ENCODE measurements at places on chromosomes 11 and 22.

DNA sequence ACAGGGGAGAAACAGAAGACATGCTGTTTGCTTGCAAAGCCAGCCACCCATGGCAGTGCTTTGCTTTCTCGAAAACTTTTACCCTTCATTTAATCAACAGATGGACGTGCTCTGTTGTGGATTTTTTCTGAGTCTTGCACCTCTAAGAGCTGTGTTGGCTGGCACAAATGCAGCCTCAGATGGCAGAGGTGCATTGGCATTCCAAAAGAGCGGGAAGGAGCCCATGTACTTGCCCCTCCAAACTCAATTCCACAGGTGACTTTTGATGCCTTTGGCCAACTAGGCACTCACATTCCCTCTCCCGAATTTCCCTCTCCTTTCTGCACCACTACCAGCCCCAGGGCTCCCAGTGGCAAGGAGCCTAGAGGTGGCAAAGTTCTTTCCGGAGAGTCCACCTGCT is 1.2 kb downstream of the KIRREL3 start:
- DNase-seq = no peak

DNA sequence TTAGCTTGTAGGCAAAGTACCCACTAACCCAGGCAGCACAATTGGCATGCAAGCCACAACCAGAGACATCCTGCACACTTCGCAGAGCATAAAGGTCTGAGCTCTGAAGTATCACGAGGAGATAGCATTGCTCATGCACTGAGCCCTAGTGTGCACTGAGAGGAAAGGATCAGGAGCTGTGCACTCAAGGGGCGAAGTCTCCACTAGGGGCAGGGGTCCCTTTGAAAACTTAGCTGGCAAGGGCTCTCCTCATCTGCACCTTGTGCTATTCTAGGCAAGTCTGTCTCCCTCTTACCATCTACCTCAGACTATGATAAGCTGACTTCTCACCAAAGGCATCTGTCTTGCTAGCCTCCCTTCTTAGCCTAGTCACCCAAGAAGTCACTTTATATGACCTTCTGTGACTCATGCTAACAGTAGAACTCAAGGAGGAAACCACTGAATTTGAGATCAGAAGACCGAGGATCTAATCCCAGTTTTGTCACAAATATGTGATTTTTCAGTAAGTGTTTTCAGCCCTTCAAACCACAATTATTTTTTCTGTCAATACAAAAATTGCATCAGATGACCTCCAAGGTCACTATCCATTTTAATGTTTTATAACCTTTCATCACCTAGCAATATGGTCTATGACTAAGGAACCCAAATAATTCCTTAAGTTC is 1078.0 kb downstream of the NTM start:
- no peak for DNase-seq

GRCh38 chr11:108592591-108593213 is 866 bp downstream of the EXPH5 start:
- DNase-seq = no peak

DNA sequence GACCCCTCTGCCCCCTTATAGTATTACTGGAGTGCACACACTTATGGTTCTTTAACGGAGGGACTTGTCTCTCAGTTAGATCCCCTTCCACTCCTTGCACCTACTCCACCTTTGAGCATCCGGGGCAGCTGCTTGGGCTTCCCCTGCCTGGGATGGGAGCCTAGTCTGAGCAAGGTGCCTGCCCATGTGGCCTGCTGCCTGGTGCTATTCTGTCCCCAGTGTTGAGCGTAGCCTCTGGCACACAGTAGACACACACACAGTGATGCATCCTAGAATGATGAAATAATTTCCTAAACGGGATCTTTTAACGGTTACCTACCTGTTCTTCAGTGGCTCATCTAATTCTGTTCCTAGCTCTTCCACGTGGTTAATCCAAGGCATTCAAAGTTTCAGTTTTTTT is 22.4 kb downstream of the PPFIA1 start:
- no peak for DNase-seq

GRCh38 chr22:28297504-28297903 is 378.4 kb upstream of the PITPNB start:
- DNase-seq = no peak

GRCh38 chr11:104146421-104146820 is 17.5 kb downstream of the PDGFD start:
- no peak for DNase-seq

DNA sequence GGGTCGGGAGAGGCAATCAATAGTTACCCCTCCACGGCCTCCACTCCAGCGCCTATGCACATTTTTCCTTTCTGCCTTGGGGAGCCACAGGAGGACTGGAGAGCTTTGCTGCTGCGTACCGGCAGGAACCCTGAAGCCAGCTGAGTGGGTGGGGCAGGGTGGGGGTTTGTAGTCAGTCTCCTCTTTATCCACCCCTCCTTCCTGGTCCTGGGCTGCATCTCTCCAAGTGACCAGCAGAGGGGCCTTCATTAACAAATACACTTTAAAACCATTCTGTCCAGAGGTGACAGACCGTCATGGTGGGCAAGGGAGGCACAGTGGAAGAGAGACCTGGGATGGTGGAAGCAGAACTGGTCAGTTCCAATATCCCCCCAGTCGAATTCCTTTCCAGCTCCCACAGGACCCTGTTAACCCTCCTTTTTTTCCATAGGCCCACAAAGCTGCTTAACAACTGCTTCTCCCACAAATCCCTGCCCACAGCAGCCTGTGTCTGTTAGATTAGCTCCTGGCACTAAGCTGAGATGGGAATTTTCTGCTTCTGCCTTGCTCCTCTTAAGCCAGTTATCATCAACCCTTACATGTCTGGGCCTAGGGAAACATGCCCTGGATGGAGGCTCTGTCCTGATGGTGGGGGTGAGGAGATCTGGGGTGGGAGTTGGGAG is 3.9 kb upstream of the ABCG4 start:
- DNase-seq = no peak

DNA sequence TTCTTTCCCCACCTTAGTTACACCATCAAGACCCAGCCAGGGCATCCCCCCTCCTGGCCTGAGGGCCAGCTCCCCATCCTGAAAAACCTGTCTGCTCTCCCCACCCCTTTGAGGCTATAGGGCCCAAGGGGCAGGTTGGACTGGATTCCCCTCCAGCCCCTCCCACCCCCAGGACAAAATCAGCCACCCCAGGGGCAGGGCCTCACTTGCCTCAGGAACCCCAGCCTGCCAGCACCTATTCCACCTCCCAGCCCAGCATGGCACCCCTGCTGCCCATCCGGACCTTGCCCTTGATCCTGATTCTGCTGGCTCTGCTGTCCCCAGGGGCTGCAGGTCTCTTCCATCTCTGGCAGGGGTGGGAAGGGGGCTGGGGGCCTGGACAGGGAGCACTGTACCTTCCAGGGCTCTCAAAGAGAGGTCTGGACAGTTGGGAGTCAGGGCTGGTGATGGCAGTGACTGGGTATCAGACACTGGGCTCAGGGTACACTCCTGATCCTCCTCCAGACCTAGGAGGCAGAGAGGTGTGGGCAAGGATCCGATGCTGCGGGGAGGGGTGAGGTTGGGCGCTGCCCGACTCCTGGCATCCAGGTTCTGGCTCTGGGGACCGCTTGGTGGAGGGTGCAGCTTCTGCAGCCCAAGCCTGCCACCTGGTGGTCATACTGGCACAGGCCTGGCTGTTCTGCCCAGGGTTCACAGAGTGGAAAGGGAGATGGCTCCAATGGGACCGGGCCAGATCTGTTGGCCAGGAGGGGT is at the start of gene UPK2:
Gene UPK2 (plus strand): TSS at position 205 of the 753 bp plus-strand sequence. CDS start 53 bp downstream, at position 258.
- peak; percentile 32 for DNase-seq

- no peak for DNase-seq
These were observed 68.1 kb upstream of the CCDC179 start for GRCh38 chr11:22928207-22928917.

GRCh38 chr11:14975252-14975587 is 3.1 kb upstream of the CALCA start:
- DNase-seq = no peak

GRCh38 chr11:82507288-82507687 is 226.4 kb downstream of the FAM181B start:
- no peak for DNase-seq

DNA sequence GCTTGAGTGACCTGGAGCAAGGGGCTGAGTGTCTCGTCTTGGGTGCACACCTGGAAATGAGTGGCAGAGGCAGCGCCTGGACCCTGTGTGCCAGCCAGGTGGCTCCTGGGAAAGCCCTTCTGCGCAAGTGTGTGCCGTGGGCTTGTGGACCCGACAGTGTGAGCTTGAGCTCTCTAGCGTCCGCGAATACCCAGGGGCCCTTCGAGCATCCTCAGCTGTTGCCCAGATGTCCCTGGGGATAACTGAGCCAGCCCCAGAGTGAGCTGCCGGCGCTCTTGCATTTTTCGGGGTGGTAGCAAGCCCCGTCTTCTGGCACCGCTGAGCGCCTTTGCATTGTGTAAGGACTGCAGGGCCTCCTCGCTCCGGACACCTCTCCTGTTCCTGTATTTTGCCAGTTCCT is 399.2 kb downstream of the TBC1D22A start:
- DNase-seq = no peak

DNA sequence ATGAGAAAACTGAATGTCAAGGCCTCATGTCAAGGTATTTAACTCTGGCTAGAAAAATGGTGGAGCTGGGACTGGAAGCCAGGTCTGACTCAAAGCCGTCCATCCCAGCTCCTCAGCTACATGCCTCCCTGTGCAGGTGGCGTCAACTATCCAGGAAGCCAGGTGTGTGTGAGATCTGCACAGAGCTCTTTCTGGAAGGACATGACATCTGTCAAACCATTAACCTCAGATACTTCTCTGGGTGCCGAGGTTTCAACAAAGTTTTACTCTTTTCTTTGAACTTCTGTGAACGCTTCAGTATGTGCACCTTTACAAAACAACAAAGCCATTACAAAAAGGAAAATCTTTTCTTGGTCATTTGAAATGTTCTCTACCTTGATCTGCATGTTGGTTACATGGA is 7.0 kb upstream of the CASTOR1 start:
- DNase-seq = no peak

GRCh38 chr11:12765428-12765827 is 91.2 kb downstream of the TEAD1 start:
- no peak for DNase-seq

- DNase-seq = no peak
These were observed 205.0 kb upstream of the E2F8 start for GRCh38 chr11:19445771-19446170.

GRCh38 chr11:134275534-134276395 is at the start of gene GLB1L3:
Gene GLB1L3, plus strand, starts transcription at chr11:134276379. Its CDS starts 362 bp downstream, at chr11:134276741.
- peak; percentile 30 for DNase-seq

DNA sequence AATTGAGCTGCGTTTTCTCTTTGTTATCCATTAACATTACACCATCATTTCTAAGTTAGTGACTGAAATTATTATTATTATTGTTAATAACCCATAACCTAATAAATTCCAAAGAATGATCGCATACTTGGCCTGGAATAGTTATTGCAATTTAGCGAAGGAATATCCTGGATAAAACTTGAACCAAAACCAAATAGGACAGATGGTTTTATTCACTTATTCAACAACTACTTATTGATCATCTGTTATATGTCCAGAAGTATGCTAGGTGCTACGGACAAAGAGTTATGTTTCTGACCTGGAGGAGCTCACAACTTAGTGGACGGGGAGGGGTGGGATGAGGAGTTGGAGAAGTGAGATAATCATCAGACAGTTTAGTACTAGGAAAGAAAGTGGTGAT is 44.8 kb upstream of the ARHGAP20 start:
- DNase-seq = no peak

DNA sequence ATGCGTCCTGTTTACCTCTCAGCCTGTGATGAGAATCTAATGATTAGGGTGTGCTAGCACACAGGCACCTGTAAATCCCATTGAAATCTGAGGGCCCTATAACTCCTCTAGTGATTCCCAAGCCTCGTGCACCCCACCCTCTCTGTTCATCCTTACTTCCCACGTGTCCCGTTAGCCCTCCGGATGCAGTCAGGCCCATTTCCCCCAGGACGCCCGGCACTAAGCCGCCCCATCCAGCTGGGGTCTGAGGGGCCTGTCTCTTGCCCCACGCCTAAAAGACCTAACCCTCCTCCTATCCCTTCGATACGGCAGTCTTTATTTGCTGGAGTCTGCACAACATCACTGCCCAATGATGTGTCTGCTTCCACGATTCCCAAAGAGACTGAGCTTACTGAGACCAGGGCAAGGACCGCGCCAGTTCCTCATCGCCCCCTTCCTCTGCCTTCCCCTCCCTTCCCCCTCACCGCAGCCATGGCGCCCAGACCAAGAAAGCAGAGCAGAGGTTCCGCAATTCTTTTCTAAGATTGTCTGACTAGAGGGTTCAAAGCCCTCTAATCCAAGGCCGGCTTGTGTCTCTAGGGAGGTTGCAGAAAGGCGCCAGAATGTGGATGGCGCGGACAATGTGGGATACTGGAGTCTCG is 1.1 kb upstream of the FADS2 start:
- DNase-seq = no peak

DNA sequence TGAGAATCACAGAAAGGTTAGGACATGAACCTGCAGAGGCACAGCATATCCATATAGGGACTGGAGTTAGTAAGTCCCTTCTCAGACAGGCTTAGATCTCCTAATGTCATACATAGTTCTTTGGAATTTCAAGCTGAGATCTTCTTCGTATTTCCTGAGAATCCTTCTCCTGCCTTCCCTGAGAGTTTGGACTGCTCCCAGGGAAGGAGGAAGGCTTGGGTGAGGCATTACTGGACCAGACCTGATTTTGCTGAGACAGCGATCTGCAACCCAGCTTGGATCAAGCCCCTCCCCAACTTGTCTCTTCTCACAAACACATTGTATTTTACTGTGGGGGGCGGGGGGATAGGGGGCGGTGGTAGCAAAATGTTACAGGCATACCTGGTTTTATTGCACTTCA is 108.5 kb downstream of the TSPAN18 start:
- DNase-seq = no peak

- DNase-seq = no peak
These were observed at the start of gene CHRM4 for GRCh38 chr11:46391578-46392420. Gene CHRM4, minus strand, starts transcription at chr11:46391776. Its CDS starts 5,219 bp downstream, at chr11:46386557.
